ENCODE measurements at places on chromosomes 16 and 17.

DNA sequence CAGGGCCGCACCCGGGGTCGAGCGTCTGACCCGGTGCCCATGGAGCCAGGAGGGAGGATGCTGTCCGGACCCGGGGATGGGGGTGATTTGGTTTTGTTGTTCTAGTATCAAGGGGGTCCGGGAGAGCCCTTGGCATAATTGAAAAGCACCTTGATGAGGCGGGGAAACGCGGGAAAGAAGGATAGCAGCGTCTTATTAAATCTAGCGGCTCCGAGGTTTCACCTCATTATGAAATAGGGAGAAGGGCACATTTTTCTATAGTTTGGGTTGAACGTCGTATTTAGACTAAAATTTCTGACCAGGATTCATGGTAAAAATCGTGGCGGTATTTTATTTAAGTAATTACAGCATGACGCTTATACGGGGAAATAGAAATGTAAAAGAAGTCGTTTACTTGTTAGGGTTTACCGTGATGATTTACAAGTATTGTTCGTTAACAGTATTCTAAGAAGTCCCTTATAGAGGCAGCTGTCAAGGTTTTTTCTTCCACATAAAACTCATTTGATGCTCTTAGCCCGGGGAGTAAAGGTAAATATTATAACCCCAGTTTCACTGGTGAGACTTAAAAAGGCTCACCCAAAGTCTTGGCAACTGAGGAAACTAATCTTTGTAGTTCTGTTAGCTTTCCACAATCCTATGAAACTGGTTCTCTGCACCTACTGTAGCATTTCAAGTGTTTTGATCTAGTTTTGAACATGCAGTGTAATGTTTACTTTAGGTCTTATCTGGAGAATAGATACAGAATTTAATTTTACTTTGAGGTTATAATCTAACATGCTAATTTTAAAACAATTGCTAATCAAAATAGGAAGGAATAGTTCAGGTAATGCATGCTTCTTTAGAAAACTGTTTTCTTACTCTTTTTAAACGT lies 756 bp downstream of the LUC7L3 start:
- DNase-seq: no peak

- peak; percentile 78 for DNase-seq
Measured at GRCh38 chr16:74998481-74999218, at the start of gene ZNRF1. ZNRF1 (plus strand) TSS chr16:74999024; CDS start chr16:74999672, 648 bp downstream.

GRCh38 chr17:82438401-82439193 lies 12.0 kb downstream of the CYBC1 start:
- DNase-seq: no peak

- no peak for DNase-seq
Measured at GRCh38 chr17:60947100-60947499, 269.4 kb downstream of the BCAS3 start.

DNA sequence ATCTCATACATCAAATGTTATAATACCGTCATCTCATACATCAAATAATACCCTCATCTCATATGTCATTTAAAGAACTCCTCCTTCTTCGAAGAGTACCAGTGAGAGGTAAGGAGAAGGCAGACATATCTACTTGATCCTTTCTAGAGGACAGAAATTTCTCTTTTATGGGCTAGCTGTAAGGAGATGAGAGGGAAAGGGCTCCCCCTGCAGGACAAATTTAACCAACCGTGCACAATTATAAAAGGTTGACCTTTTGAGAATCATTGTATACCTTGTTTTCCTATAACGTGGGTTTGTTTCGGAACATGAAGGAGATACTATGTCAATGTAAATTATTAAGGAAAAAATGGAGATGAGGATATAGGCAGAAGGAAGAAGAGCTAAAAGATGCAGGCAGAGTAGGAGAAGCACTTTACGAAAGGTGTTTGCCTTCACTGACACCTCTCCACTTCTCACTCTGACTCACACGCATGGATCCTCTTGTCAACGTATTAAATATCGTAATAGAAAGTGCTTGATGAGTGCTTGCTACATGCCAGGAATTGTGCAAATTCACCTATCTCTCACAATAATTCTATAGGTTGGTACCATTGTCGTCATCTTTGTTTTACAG lies 465.9 kb upstream of the ERCC4 start:
- peak; percentile 6 for DNase-seq

DNA sequence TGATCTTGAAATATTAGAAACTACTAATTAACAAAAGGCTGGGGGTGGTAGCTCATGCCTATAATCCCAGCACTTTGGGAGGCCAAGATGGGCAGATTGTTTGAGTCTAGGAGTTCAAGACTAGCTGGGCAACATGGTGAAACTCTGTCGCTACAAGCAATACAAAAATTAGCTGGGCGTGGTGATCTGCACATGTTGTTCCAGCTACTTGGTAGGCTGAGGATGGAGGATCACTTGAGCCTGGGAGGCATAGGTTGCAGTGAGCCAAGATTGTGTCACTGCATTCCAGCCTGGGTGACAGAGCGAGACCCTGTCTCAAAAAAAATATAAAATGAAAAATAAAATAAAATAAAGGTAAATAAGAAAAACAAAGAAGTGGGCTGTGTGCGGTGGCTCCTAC lies 66.6 kb downstream of the ARSG start:
- no peak for DNase-seq

DNA sequence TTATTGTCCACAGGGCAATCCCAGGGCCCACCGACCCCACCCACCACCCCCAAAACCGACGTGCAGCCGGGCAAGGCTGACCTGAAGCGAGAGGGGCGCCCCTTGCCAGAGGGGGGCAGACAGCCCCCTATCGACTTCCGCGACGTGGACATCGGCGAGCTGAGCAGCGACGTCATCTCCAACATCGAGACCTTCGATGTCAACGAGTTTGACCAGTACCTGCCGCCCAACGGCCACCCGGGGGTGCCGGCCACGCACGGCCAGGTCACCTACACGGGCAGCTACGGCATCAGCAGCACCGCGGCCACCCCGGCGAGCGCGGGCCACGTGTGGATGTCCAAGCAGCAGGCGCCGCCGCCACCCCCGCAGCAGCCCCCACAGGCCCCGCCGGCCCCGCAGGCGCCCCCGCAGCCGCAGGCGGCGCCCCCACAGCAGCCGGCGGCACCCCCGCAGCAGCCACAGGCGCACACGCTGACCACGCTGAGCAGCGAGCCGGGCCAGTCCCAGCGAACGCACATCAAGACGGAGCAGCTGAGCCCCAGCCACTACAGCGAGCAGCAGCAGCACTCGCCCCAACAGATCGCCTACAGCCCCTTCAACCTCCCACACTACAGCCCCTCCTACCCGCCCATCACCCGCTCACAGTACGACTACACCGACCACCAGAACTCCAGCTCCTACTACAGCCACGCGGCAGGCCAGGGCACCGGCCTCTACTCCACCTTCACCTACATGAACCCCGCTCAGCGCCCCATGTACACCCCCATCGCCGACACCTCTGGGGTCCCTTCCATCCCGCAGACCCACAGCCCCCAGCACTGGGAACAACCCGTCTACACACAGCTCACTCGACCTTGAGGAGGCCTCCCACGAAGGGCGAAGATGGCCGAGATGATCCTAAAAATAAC lies 3.0 kb downstream of the SOX9 start:
- DNase-seq: no peak

GRCh38 chr16:65372171-65372570 lies 250.3 kb upstream of the CDH11 start:
- DNase-seq: peak; percentile 48

- DNase-seq: no peak
Measured at GRCh38 chr17:61237275-61237674, 162.4 kb upstream of the TBX2 start.

GRCh38 chr16:47053895-47054294 lies 80.4 kb upstream of the DNAJA2 start:
- no peak for DNase-seq

DNA sequence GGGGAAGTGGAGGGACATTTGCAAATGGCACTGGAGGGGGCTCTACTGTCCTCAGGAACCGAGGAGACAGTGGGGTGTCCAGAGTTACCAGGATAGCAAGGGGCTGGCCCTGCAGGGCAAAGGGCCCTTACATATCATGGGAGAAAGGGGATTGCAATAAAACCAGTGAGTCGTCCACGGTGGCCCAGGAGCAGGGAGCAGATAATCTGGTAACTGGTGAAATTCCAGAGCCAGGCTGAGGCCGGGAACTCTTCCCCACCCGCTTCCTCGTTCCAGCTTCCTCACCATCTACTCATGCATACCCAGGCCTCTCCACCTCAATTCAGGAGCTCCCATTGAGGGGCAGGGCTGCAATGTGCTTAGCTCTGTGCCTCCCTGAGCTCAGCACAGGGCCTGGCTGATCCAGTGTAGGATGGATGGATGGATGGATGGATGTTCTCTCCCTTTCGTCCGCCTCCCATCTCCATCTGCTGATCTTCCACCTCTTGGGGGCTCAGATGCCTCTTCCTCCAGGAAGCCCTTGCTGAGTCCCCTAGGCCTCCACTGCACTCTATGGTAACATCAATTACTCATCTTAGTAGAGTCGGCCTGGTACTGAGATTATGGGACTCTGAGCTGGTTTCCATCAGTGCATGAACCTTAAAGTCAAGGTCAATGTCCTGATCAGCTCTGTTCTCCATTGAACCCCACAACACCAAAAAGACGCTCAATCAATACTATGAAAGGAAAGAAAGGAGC lies 41.2 kb upstream of the NDRG4 start:
- DNase-seq: no peak

DNA sequence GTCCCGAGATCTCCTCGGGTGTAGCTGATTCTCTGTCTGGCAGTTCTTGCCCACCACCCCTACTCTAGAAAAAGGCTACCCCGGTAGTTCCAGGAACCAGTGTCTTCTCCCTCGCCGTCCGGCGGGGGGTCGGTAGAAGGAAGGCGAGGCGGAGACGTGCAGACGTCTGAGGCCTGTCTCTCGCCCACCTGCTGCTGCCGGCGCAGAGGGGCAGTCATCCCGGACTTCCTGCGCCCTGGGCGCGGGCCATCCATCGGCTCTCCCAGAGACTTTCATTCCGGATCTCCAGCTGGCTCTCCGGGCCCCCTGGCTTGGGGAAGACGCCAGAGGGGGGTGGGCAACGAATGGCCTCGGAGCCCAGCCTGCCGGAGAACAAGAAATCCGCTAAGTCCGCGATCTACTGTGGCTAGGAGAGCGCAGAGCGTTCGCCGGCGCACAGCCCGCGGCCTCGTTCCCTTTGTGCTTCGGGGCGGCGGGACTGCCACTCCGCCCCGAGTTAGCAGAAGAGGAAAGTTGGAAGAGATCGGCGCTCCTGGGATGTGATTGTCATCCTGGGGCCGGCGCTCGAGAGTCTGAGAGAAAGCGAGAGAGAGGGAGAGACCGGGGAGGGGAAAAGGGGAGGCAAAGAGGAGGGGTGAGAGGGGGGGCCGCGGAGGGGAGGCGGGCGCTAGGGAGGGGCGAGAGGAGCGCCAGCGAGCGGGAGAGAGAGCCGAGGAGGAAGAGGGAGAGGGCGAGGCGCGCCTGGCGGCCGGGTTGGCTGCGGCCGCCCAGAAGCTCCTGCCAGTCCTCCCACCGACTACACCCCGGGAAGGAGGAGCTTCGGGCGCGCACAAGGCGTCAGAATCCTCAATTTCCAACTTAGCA lies at the start of gene IRX5:
IRX5 (plus strand) TSS at position 861 of the 864 bp plus-strand sequence. CDS start 334 bp downstream, outside the sequence.
- peak; percentile 87 for DNase-seq

- DNase-seq: no peak
Measured at GRCh38 chr17:80789356-80789902, 202.2 kb upstream of the CHMP6 start.

DNA sequence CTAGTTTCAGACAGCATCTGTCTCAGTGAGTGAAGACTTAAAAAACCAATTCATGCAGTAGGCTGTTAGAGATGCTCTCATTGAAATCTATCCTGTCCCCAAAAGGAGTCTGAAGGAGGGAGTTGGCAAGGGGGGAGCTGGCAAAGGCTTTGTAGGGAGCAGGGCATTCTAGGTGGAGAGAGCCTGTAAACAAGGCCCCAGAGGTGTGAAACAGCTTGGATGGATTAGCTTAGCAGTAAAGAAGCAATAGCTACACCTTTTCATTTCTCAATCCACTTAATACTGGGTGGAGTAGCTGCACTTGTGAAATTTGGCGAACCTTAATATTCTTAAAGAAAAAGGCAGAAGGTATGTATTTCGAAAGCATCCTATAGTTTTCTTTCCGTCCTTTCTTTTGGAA lies 61.8 kb downstream of the KSR1 start:
- DNase-seq: no peak

DNA sequence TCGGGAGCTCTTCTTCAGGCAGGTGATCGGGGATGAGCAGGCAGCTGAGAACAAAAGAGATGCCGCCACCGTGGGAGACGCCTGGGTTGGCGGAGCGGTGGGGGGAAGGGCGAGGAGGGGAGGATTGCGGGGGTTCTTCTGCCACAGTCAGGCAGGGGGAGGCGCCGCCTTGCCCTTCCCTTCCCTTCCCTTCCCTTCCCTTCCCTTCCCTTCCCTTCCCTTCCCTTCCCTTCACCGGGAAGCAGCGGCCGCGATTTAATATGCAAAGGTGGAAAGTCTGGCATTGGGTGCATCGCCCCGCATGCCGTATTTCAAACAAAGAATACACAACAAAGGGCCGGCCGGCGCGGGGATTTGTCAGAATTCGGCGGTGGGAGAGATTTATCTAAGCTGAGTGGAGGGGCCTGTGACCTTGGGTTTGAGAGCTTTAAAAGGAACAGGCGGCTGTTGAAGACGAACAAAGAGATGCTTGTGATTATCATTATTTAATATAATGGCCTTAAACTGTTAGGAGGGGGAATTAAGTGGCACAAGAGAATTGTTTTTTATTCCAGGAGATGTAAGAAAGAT lies 262.3 kb upstream of the TNRC6C start:
- no peak for DNase-seq

DNA sequence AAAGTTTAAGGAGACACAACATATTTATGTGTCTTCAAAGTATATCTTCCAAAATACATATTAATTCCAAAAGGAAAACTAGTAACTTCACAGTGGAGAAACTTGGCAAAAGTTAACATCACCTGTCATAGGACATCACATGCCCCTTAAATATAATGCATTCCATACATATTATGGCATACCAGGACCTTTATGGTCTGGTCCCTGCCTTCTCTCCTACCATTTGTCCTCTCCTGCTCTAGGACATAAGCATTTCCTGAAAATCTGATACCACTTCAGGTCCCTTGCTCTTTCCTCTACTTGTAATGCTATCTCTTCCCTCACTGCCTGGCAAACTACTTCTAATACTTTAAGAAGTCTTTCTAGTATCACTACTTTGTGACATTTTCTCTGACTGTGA lies 168.1 kb upstream of the RBL2 start:
- no peak for DNase-seq

DNA sequence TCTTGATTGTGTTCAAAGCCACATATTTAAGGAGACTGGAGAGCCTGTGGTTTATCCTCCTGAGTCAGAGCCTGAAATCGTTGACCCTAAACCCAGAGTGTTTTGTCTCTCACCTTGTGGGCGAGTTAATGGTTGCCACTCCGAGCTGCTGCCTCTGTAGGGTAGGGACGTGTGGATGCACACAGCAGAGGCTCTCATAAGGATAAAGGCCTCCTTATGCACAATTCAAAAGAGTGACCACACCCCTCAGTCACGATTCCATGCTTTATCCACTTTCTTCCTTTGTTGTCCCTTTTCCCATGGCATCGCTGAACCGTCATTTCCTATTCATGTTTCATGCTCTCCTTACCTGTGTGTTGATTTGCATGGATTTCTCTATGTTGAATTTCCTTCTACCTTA lies 805.0 kb upstream of the RBFOX1 start:
- DNase-seq: no peak

All from HL-60 (cell line).